ENCODE measurements at places on chromosomes 12 and 14.

- DNase-seq: no peak
Measured at GRCh38 chr14:68413509-68413908, 379.4 kb downstream of the ZFP36L1 start.

- DNase-seq: no peak
Measured at GRCh38 chr12:68180792-68181744, 21.5 kb upstream of the IFNG start.

GRCh38 chr14:56821177-56821576 is 10.9 kb upstream of the OTX2 start:
- no peak for DNase-seq

DNA sequence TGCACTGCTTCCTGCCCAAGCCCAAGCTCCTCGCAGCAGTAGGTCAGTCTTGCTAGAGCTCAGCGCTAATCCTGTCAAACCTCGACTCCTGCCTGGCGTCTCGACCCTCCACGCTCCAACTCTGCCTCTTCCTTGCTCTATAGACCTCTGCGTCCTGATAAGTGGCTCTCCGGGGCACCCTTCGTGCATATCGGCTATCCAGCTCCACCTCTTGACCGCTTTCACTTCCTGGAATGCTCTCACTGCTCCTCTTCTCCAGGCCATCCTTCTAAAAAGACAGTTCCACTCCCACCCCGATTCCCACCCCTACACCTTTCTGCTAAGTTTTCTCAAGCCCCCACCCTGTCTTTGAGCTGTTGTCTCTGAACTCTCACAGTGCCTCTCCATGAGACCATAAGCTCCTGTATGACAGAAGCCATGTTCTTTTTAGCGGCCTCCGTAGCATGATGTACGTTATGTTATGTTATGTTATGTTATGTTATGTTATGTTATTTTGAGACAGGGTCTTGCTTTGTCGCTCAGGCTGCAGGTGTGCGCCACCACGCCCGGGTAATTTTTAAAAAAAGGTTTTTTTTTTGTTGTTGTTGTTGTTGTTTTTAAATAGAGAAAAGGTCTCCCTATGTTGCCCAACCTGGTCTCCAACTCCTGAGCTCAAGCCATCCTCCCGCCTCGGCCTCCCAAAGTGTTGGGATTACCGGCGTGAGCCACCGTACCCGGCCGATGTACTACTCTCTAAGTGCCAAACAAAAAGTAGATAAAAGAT is 601 bp downstream of the COX14 start:
- no peak for DNase-seq

All from T47D (cell line).